ENCODE measurements at places on chromosomes 1 and 21.
A peak's percentile ranks its signal among the peaks of the same experiment; 100 is the strongest.

DNA sequence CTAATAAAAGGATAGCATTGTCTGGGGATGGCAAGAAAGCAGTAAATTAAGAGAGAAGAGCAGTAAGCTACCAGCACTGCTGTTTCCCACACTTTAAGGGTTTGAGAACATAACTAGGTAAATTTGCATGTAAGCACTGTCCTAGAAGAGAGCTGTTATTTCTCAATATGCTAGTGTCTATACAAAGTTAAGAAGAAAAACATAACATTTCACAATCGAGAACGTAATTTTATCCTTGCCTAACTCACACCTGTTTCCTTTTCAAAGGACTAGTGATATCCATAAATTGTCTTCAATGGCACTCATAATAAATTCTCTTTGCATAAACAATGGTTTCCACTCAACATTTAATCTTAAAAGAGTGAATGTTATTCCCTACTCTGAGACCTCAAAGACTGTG, 576.0 kb downstream of the PTBP2 start:
- no peak for DNase-seq

GRCh38 chr1:205563927-205564441, 59.5 kb downstream of the CDK18 start:
- no peak for DNase-seq

GRCh38 chr1:11507309-11507708, 28.4 kb downstream of the DISP3 start:
- DNase-seq, result no peak

DNA sequence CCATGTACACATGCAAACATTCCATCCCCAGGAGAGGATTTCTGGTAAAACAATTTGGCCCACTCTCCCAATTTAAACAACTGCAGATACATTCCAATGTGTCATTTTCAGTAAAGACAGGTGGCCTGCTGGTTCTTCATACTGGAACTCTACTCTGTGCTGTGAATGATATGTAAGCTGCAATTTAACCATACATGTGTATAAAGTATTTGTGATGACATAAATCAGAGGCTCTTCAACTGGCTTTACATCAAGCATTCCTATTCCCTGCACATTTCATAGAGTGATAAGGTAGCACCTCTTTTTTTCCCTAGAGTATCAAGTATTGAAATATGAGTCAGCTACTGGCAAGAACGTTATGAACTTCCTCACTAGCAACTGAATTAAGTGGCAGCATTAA, 649.5 kb upstream of the ADGRL2 start:
- peak; percentile 27 for DNase-seq

- DNase-seq, result no peak
Measured at GRCh38 chr1:216142921-216143320, 280.3 kb downstream of the USH2A start.

GRCh38 chr1:36740446-36740845, 257.7 kb upstream of the CSF3R start:
- no peak for DNase-seq

- no peak for DNase-seq
Measured at GRCh38 chr21:14866859-14867765, 197.7 kb downstream of the NRIP1 start.

DNA sequence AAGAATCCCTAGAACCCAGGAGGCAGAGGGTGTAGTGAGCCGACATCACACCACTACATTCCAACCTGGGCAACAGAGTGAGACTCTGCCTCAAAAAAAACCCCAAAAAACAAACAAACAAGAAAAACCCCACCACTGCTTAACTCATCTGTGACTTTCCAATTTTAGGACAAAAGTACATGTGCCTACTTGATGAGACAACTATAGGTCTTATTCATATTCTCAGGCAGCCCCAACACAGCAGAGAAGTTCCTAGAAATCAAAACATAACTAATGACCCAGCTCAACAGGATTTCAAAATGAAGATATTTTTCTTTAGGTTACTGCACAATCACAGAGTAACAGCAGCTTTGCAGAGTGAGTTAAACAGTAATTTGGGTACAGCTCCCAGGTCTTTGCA, 26.4 kb downstream of the TIAM1 start:
- DNase-seq, result no peak

DNA sequence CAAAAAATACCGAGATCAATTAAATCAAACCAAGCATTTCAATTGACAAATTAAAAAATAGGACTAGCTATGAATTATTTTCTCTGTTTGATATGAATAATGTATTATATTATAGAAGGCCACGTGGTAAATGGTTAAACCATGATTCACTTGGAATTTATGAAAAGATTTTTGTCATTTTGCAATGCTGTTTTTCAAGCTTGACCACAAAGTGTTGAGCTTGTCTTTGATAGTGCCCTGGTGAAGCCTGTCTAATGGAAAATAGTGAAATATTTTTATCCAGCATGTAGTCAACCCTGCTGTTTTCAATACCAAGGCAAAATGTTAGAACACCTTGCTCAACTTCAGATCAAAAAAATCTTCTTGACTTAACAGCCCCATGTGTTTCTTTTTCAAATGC, 288.0 kb upstream of the PRMT6 start:
- no peak for DNase-seq

DNA sequence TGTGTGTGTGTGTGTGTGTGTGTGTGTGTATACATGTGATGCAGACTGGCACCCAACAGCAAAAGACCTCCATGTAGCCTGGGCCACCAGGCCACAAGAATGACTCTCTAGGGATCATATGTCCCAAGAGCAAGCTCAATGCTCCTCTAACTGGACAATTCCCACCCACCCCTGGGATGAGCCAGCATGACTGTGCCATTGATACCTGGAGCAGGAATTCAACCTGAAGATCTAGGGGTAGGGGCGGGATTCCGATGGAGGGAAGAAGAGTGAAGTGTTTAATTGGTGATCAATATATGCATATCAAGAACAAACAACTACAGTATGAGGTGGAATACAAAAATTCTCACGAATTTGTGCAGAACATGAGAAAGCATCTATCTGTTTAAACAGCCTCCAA, 136.2 kb downstream of the PSMG1 start:
- no peak for DNase-seq

GRCh38 chr1:149849111-149849946, 50.0 kb upstream of the BOLA1 start:
- no peak for DNase-seq

GRCh38 chr1:237975376-237975775, 84.7 kb upstream of the ZP4 start:
- DNase-seq, result no peak

DNA sequence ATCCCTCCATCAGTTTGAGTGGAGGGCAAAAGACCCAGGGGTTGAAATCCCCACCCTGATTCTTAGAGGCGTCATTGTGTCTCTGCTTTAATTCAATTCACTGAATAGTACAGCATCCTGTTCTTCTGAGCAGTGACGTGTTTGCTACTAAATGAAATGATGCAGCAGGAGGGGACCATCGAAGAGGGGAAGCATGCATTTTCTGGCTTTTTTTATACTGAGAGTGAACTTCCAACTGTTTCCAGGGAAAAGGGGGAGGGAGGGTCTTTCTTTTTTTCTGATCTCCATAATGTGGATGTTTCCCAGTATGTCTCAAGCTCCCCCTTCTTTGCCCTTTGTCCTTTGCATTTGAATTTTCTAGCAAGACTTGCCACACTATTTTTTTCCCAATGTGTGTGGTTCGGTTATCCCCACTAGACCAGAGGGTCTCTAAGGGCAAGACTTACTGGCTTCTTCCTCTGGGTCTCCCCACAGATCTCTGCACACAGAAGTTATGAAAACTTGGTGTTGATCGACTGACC, 2.7 kb downstream of the INTS3 start:
- DNase-seq, result no peak

DNA sequence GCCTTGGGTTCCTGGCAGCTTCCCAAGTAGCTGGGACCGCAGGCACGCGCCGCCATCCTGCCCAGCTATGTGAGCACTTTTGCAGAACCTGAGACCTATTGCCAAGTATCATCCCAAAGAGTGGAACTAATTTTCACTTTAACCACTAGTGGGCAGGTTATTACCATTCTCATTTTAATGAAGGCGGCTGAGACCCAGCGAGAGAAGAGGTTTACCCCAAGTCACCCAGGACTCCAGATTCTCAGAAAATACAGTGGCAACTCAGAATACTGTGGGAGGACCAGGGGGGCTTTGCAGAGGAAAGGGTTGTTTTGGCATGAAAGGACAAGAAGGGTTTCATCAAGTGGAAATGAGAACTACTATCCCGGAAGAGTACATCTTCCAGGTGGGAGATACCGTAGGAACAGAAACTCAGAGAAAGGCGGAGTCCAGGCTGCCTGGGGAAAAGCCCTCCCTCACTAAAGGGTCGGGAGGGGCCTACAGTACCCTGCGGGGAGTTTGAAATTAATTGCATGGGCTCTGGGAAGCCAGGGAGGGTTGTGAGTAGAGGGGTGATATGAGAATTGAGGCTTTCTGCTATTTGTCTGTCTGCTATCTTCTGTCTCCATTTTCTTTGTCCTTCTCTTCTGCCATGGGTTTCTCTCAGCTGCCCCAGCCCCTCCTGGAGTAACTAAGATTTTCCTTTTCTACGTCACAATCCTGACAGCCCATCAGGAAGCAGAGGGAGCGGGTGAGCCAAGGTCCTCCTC, 7.2 kb upstream of the SEMA4A start:
- peak; percentile 84 for DNase-seq

- no peak for DNase-seq
Measured at GRCh38 chr1:60655679-60656355, 426.5 kb upstream of the NFIA start.

GRCh38 chr1:58931756-58932155, 147.9 kb upstream of the JUN start:
- DNase-seq, result no peak

DNA sequence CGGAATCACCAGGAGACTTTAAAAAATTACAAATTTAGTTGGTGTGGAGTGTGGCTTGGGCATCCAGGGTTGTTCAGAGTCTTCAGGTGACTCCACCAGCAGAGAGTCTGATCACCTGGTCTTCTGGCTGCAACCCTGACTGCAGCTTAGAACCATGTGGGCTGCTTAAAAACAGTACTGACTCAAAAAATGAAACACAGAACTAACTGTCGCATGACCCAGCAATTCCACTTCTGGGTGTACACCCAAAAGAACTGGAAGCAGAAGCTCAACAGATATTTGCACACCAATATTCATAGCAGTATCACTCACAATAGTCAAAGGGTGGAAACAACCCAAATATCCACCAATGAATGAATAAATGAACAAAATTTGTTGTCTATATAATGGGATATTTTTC, 17.3 kb downstream of the TLR5 start:
- no peak for DNase-seq

- no peak for DNase-seq
Measured at GRCh38 chr1:96409689-96410088, 311.9 kb upstream of the PTBP2 start.

- no peak for DNase-seq
Measured at GRCh38 chr1:165686121-165686970, 12.0 kb downstream of the ALDH9A1 start.

DNA sequence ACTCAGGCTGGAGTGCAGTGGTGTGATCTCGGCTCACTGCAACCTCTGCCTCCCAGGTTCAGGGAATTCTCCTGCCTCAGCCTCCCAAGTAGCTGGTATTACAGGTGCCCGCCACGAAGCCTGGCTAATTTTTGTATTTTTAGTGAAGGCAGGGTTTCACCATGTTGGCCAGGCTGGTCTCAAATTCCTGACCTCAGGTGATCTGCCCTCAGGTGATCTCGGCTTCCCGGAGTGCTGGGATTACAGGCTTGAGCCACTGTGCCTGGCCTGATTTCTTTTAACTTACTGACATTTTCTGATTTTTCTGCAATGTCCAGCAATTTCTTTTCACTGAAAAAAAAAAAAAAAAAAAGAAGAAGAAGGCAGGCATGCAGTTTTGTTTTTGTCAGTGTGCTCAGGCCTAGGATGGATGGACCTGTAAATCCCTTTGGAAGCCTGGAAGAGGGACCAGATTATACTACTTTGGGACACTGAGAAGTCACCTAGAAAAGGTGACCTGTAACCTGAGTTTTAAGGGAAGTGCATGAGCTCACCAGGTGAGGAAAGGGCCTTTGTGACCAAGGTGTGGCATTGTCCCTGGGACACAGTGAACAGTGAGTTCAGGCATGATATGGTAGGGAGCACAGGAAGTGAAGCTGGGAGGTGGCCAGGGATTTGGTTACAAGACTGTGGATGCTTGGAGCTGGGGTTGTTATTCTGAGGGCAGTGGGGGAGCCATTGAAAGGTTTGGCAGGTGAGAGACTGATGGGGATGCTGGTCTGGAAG, 2.7 kb upstream of the TMEM61 start:
- no peak for DNase-seq

DNA sequence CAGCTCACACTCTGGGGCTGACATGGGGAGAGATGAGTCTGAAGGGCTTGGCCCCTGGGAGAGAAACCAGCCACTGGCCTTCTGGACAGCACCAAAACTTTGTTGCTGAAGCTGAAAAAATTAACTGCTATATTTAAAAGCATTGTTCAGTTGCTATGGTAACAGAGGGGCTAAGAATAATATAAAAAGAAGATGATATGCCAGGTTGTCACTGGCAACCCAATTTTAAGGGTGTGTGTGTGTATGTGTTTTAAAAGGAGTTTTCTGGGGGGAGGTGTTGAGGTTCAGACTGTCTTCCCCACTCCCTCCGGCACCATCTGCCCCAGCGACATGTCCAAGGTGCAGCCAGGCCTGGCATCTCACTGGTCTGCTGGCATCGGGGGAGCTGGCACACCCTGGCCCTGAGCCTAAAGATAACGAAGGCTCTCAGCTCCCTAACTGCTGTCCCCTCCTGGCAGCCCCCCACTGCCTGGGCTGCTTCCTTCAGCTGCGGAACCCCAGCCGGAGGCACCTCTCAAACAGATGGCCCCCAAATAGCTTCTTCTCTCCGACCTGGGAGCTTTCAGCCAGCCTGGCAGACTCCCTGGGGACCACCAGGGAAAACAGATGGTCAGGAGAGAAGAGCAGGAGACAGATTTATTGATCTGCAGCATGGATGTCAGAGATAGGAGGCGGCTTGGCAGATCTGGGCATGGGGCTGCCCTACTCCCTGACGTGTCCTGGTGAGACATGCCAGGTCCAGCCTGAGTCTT, 203.9 kb downstream of the HIVEP3 start:
- no peak for DNase-seq

- no peak for DNase-seq
Measured at GRCh38 chr1:7781923-7782495, 2.1 kb upstream of the PER3 start.
